ENCODE measurements at places on chromosomes 2 and 18. TPM values are rescaled to one million over a fixed set of nuclear protein-coding genes. Genes with fewer than 3 reads are reported as not detected.

DNA sequence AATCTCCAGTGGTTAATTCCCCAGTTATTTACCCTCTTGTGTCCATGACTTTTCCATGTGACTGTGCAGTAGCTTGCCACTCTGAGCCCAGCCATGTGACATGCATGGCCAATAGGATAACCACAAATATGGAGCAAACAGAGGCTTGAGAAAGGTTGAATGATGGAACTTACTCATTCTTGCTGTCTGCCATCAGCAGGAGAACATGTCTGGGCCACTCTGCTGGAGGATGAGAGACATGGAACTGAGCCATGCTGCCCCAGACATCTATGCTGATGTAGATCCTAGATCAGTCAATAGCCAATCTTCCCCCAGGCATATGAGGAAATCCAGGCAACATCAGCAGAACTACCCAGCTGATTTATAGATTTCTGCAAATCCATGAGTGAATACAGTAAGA lies 992.3 kb upstream of the FANCL start:
- no peak for DNase-seq

DNA sequence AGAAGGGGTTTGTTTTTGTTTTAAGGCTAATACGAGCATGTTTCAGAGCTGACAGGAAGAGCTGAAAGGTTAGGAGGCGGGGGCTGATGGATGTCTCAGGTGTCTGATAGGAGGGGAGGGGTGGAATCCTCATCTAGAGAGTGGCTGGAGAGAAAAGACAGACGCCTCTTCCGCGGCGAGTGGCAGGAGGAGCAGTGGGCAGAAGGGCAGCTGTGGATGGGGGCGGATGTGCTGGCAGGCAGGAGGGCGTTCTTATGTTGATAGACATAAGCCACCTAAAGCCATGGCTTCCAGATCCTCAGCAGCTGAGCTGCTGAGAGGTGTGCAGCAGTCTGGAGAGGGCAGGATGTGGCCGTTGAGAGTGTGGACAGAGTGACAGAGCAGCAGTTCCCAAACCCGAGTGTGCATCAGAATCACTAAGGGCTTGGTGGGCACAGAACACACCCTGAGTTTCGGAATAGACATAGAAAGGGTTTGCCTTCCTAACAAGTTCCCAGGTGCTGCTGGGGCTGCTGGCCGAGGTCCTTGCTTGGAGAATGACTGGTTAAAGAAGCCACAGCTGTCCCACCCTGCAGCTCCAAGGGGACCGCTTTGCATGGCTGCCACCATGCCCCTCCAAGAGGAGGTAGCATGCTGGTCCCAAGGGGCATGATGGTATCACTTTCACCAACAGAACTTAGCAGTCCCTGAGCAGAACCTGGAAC lies 3.0 kb upstream of the ITM2C start:
- DNase-seq, result no peak

DNA sequence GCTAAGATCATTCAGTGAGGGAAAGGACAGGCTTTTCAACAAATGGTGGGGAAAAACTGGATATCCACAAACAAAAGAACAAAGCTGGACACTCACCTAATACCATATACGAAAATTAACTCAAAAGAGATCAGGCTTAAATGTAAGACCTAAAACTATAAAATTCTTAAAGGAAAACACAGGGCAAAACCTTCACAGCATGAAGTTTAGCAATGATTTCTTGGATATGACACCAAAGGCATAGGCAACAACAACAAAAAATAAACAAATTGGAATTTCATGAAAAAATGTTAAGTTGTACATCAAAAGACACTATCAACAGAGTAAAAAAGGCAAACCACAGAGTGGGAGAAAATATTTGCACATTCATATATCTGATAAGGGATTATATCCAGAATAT lies 28.3 kb downstream of the PIAS2 start:
- no peak for DNase-seq

DNA sequence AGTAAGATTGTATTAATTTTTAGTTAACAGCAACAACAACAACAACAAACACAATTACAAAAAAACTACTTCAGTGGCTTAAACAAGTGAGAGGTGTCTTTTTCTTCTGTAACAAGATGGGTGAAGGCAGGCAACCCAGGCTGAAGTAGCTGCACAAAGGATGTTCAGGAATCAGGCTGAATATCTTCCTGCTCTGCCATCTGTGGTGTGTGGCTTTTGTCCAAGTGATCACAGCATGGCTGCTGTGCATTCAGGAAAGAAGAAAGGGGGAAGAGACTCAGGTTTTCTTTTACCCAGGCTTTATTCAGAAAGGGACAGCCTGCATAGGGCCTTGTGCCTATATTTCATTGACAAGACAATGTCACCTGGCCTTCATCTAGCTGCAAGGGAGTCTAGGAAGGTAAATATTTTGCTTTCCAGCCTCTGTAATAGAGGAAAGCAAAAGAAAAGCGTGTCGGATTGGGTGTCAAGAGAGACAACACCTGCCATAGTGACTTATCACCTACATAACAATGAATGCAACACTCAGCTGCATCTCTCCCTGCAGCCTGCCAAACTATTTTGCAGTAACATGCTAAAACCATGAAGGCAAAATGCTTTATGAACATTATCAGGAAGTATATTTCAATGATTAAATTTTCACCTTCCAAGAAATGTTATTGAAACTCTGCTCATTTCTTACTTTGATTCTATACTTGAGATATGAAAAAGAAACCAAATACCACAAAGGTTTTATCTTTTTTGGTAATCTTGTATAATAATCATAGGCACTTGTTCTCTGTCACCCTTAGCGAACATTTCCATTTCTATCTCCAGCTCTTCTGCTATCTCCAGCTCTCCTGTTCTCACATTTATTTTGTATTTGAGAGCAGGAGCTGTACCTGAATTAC lies 14.6 kb downstream of the G6PC2 start:
- DNase-seq, result no peak

EMILIN1 gene
- total RNA-seq, result 94.7 TPM

CRACDL gene
- total RNA-seq, result 12.1 TPM

TTL gene
- 22.0 TPM for total RNA-seq

SCYGR4 gene
- total RNA-seq, result not detected

HOXD3 gene
- total RNA-seq, result 14.4 TPM
